ENCODE measurements at places on chromosomes 1 and 21.

- DNase-seq: no peak
Measured at GRCh38 chr1:110098222-110099026, 13.8 kb upstream of the UBL4B start.

- DNase-seq: no peak
Measured at GRCh38 chr1:54865238-54866073, 21.5 kb downstream of the DHCR24 start.

DNA sequence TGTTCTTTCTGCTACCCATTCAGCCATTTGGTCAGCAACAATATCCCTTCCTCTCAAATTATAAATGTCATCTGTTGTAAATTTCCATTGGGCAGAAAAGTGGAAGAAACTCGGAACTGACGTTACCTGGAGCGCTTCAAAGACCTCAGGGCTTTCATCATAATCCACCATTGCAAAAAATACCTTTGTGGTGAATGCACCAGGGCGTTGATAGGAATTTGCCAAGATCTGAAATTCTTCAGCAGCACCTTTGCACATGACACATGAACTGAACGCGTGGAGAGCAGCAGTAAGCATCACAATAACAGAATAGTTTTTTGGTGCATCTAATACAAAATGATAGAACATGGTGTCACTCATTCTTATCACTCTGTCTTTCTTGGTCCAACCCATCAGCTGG, 3.1 kb upstream of the TEKT2 start:
- no peak for DNase-seq

GRCh38 chr1:59999006-59999405, 72.4 kb upstream of the CYP2J2 start:
- DNase-seq: no peak
